ENCODE measurements at places on chromosomes 6 and 20.

- DNase-seq: no peak
Observed at GRCh38 chr20:44135417-44136204, 51.4 kb downstream of the JPH2 start.

DNA sequence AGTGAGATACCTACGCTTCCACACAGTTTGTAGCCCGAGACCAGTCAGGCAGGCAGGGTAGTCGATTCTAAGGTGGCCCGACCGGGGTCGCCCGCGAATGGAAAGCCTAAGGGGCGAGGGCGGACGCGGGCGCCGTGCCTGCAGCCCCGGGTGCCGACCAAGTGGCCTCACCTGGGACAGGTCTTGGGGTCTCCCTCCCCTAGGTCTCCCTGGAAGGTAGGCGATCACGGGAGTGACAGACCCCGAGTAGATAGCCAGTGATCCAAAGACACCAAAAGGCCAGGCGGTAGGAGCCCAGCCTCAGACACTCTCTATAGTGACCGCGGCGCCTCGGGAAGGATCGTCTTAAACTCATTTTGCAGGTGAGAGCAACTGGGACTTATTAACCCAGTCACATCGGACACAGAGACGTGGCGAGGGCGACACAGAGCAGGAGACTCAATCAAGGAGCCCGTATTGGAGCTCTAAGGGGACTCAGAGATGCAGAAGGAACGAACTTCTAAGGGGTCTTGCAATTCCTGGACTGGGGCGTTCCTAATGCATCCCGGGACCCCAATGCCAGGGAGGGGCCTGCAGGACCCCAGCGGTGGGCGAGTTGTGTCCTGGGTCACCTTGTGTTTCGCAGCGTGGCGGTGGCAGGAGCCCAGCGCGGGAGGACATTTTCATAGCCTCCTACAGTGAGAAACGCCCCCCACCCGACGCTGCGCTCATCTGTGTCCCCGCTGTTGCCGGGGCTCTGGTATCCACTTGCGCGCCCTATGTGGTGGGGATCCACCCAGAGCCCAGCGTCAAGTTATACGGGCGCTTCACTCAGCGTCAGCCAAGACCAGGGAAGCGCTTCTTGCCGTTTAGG, 2.1 kb upstream of the VSX1 start:
- DNase-seq: no peak

GRCh38 chr20:17696287-17696686, 3.5 kb upstream of the BANF2 start:
- DNase-seq: no peak

DNA sequence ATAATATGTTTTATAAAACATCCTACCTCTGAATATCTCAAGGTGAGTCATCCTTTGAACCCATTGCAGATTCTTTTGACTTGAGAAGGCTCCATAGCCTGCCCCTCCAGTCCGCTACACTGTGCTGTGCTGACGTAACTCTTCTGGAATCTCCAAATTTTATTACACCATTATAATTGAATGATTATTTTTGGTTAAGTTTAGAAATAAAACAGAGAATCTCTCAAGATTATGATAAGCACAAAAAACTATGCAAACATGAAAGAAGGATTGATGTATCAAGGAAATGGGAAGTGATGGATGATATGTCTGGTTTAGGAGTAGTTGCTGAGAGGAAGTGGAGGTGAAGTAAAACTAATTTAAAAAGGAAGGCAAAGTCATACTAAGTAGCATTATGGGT, 1021.3 kb downstream of the HACE1 start:
- DNase-seq: no peak

DNA sequence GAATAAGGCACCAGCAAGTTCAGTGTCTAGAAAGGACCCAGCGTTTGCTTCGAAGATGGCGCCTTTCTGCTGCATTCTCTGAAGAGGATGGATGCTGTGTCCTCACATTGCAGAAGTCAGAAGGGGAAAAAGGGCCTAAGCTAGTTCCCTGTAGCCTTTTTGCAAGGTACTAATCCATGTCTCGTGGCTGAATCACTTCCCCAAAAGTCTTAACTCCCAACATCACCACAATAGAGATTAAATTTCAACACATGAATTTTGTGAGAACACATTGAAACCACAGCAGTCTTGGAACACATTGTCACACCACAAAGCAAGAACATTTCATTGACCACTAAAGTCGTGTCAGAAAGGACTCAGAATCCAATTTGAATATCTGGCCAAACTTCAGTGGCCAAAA, 42.1 kb downstream of the KLHL31 start:
- DNase-seq: peak; percentile 55

DNA sequence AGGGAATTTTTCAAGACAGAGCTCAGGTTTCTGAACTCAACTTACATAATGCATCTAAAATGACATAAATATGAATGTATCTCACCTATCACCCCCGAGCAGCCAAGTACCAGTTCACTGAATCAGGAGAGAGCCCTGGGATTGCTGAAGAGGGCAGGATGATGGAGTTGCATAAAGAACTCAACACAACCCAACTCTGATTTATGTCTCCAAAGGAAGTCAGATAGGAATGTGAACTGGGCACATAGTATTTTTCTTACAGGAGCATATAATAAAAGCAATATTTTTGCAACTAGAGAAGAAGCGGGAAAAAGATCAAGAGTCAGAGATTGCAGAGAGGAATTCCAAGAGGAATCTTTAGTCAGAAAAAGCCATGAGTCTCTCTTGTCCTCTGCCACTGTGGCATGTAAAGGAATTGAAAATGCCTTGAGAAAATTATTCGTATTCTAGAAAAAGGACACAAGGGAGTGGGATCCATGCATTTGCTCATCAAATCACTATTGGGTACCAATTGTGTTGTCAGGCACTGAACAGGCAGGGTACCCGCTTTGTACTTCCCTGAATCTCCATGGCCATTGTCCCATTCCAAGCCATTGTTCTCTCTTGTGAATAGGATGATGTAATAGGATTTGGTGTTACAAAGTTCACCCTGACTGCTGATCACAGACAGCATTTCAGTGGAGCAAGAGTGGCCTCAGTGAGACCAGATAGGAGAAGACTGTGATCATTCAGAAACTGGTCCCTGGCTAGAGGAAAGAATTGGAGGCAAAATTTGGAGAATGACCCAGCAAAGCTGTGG, 16.3 kb downstream of the RIN2 start:
- DNase-seq: no peak

GRCh38 chr20:58071298-58071697, 157.2 kb downstream of the ANKRD60 start:
- DNase-seq: no peak

- no peak for DNase-seq
Observed at GRCh38 chr6:71584712-71585436, 296.3 kb downstream of the OGFRL1 start.

GRCh38 chr20:61645732-61646131, 393.7 kb downstream of the CDH4 start:
- DNase-seq: no peak
